Stimulated activated CD8-positive, alpha-beta memory T cell treated with anti-CD3 and anti-CD28 coated beads, Interleukin-7, amount 100 ng/mL, for 1 hour (primary cell): ENCODE measurements at places on chromosomes 16 and 17.

DNA sequence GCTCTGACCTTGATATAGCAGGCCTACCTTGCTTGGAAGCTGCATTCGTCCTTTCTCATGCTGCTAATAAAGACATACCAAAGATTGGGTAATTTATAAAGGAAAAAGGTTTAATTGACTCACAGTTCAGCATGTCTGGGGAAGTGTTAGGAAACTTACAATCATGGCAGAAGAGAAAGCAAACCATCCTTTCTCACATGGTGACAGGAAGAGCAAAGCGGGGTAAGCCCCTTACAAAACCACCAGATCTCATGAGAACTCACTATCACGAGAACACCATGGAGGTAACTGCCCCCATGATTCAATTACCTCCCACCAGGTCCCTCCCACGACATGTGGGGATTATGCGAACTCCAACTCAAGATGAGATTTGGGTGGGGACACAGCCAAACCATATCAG lies 6.0 kb upstream of the MAPT start:
- no peak for DNase-seq

DNA sequence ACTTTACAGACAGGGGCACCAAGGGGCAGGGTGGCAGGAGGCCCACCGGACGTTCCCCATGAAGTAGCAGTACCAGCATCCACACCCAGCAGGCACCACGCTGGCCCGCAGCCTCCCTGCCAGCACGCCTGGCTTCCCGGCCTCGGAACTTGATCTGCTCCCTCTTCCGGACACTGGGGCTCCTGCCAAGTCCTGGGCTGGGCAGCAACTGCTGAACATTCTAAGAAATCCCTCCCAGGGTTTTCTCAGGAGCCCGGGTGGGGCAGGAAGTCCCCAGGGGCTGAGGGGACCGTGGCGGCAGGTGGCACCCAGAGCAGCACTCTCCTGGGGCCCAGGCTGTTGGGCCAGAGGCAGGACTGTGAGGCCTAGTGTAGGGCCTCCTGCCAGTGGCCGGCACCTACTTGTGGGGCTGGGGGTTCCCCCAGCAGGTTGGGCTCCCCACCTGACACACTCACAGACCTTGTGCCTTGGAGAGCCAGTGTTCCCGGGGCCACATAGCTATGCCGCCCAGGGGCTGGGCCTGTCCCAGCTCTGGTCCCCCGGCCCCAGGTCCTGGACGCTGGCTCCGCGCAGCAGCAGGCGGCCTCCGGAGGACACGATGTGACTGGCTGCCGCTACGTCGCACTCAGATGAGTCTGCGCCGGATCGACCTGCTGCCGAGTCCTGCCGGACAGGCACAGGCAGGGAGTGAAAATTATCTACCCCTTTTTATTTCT lies 86.2 kb upstream of the CBX4 start:
- no peak for DNase-seq

DNA sequence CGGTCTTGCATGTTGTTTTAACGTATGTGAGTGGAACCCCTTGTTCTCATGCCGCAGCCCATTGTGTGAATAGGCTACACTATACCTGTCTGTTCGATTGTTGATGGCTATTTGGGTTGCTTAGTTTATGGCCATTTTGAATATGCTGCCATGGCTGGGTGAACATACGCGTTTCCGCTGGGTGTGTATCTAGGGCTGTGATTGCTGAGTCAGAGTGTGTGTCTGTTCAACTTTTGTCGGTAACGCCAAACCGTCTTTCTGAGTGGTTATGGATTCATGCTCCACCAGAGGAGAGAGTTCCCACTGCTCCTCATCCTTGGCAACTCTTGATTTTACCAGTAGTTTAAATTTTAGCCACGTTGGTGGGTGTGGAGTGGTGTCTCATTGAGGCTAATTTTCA lies 77.0 kb downstream of the METRNL start:
- DNase-seq, result no peak

DNA sequence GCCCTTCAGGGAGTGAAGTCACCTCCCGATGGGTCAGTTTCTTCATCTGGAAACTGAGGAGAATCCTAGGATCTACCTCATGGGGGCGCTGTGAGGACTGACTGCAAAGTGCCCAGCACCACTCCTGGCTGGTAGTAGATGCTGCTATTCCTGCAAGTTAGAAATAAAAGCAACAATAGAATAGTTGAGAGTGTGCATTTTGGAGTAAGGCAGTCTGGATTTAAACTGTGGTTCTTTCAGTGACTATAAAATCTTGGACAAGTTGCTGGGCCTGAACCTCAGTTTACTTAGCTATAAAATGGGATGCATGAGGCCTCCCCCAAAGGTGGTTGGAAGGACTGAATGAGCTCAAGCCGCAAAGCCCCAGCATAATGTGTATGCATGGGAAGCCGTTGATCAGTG lies 70.6 kb downstream of the CYB5B start:
- no peak for DNase-seq

DNA sequence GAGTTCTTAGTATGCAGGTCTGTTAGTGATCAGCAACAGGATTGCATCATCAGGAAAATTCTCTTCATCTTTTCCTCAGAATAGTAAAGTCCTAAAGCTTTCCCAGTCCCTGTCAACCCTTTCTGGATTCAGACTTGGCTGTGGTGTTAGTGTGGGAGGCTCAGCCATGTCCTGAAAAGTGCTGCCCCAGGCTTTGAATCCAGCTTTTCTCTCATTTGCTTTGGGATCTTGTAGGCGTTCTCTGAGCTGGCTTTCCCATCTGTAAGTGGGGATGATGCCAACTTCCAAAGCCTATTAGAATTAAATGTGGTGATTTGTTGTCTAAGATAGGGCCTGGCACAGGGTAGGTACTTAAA lies 3.0 kb downstream of the ALKBH5 start:
- no peak for DNase-seq

DNA sequence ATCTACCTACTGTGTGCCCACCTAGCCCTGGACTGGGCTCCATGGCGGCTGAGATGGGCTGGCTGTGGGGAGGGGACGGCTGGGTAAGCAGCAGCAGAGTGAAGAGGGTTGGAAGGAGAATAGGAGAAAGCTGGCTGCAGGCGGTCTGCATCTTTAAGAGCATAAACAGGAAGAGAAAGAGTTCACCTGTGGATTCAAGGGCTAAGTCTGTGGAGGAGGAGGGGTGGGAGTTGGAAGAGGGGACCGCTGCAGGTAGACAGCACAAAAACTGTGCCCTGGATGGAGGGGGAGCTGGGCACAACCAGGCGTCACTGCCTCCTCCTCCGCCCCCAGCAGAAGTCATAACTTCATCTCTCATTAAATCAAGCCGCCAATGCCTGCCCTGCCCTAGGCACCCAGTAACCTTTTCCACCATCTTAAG lies 677 bp downstream of the SLC13A2 start:
- no peak for DNase-seq

GRCh38 chr17:40307001-40307730 lies 1.8 kb upstream of the RARA start:
- no peak for DNase-seq
